ENCODE measurements at places on chromosomes 2 and 18.

- no peak for DNase-seq
Observed at GRCh38 chr2:32478889-32479620, 122.2 kb downstream of the BIRC6 start.

GRCh38 chr2:177272765-177273164, 8.2 kb upstream of the NFE2L2 start:
- DNase-seq = no peak

DNA sequence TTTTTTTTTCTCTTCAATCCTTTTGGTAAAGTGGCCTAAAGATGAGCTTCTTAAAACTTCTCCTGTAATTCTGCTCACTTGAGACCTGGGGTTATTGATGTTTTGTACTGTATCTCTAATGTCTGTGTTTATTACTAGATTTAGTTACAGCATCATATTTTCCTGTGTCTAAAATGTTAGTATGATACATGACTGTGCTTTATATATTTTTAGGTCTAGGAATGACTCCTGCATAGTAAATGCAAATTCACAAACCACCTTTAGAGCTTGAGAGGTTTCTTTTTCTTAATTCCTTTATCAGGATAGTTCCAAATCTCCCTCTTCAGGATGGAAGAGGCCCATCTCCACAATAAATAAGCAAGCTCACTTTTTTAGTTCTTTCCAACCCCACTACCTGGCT, 197.6 kb downstream of the SETBP1 start:
- DNase-seq = no peak

DNA sequence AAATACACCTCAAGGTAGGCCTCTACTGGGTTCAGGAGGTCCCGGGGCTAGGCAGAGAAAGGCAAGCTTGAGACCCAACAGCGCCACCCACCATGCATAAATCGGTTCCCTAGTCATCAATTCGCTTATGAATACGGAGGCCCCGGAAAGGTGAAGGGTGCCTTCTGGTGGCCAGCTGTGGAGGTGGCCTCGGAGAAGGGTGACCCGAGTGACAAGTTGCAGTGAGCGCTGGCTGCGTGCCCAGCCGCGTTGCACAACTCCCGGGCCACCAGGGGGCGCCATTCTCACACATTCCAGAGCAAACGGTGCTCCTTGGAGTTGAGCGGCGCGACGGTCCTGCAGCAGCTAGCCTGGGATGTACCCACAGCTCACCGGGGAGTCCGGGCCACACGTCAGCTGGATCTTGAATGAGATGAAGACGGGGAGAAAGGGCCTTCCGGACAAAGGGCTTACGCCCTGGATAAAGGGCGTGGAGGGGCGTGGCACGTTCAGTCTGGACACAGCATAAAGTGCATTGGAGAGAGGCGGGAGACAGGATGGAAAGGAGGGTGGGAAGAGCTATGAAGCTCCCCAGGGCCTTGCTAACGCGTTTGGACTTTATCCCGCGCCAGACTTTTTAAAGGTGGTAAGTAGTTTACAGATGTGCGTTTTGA, 20.4 kb downstream of the TMSB10 start:
- DNase-seq = peak; percentile 100

GRCh38 chr2:40534528-40534927, 82.6 kb upstream of the SLC8A1 start:
- DNase-seq = no peak

- no peak for DNase-seq
Observed at GRCh38 chr2:47534179-47534919, 131.4 kb downstream of the MSH2 start.

- DNase-seq = no peak
Observed at GRCh38 chr2:100283724-100284501, 38.4 kb downstream of the LONRF2 start.

DNA sequence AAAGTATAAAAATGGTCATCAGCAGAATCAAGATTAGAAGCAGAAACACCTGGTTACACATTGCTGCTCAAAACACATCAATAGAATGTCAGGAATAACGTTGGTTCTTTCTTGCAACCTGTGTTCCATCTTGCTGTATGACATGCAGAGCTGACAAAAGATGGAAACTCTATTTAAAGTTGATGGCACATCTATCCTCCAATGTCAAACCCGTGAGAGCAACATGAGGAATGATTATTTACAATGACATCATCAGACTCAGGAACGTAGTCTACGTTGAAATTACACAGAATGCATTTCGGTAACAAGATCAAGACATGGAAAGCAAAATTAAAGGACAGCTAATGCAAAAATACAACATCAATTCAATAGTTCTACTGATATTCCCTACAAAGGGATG, 26.2 kb upstream of the TTN start:
- DNase-seq = no peak

- no peak for DNase-seq
Observed at GRCh38 chr2:135960656-135961551, 24.5 kb downstream of the DARS1 start.

DNA sequence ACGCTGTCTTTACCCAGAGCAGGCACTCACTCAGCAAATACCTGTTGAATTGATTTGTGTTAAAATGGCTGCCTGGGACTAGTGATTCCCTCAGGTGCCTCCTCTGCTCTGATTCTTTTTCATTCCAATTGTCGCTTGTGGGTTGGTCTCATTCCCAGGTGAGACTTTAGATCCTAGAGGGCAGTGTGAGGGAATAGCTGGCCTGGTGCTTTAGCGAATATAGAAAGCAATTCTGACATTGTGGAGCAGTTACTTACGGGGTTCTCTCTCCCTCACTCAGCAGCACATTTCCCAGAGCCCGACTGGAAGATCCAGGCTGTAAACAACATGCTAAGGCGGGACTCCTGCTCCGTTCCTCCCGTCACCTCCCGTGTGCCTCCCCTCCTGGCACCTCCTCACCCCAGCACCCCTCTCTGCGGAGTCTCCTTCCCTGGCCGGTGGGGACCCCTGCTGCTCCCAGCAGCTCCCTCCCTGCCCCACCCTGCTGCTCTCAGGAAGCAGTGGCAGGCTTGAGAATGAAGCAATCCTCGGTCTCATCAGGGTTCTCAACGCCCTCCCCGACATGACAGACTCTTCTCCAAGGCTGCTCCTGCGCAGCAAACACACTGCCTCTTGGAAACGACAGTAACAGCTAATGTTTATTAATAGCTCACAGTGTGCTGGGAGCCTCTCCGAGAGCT, 26.9 kb downstream of the CELF4 start:
- DNase-seq = no peak

DNA sequence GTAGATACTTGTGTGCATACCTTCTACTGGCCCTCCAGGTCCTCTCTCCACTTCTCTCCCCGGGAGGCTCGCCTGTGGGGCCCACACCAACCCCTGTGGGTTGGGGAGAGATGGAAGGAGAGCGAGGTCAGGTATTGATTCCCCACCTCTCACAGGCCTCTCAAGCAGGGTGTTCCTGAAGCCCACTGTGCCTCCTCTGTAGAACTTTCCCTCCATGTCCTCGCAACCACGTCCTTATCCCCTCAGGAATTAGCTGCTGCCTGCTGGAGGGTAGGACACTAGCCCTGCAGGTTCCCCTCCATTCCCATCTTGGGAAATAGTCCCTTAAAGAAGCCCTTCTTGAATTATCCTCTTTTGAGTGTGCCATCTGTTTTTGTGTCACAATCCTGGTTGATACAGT, 38.9 kb upstream of the KLF11 start:
- no peak for DNase-seq

- no peak for DNase-seq
Observed at GRCh38 chr18:13390196-13390595, 171.6 kb downstream of the LDLRAD4 start.

- DNase-seq = no peak
Observed at GRCh38 chr18:53799134-53799533, 425.3 kb downstream of the MBD2 start.

- DNase-seq = no peak
Observed at GRCh38 chr2:215969131-215969841, 44.1 kb downstream of the MREG start.

DNA sequence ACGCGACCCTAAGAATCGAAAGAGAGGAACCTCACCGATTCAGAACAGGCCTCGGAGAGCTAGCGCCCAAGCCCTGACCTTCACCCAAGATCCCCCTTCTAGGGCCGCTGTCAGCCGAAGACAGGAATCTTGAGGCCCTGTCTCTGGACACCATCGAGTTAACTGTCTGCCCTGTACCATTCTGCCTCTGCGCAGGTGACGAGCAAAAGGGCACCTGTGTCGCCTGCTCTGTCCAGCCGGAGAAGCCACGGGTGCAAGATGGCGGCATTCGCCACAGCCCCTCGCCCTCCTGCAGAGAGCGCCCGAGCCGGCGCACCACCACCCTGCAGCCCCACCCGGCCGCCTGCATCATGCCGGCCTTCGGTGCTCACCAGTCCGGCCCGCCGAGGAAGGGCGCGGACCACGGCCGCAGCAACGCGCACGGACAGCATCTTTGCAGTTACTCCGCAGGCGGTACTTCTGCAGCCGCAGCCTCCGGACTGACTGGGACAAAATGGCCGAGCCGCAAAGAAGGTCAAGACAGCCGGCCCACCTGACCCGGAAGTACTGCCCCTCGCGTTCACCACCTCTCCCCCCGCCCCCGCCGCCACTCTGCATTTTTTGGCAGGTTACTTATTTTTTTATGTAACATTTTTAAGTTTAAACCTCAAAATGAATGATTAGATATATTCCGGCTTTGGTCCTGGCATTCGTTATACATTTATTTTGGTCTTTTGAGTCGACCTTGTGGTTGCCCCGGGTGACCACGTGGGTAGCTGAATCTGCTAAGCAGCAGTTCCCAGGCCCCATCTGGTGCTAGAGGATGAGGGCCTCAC, at the start of gene ATP5F1A:
Gene ATP5F1A, minus strand, starts transcription at position 496 of the 815 bp plus-strand sequence. Its CDS starts 65 bp downstream, at position 431.
- DNase-seq = peak; percentile 89

DNA sequence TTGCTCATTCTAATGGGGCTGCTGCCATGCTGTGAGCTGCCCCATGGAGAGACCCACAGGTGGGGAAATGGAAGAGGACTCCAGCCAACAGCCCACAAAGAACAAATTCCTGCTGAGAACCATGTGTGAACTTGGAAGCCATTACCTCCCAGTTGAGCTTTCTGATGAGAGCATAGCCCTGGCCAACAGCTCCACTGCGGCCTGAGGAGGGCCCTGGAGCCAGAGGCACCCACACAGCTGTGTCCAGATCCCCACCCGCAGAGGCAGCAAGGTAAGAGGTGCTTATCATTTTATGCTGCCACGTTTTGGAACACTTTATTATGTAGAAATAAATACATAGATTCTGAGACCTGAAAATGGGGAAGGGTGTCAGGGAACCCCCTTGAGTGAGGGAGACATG, 44.2 kb upstream of the OTOS start:
- DNase-seq = no peak

GRCh38 chr2:172084395-172084644, 987 bp upstream of the DLX1 start:
- no peak for DNase-seq

DNA sequence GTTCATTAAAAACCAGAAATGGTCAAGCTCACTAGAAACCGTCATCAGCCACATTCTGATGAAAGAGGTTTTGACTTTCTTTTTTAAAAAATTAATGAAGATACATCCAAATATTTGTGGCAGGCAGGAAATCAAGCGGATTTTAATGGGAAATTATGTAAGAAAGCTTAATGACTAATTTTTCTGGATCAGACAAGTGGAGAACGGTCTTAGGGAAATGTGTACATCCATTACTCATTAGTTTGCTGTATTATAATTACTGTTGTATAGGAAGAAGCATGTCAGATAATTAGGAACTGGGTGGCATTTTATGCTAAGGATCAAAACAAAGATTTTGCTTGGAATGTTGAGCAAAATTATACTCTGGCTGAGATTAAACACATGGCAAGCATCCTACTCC, 39.4 kb downstream of the AGAP1 start:
- DNase-seq = no peak

- no peak for DNase-seq
Observed at GRCh38 chr2:194095359-194095758, 1561.7 kb upstream of the SLC39A10 start.

- no peak for DNase-seq
Observed at GRCh38 chr2:46414701-46415100, 64.7 kb upstream of the TMEM247 start.

DNA sequence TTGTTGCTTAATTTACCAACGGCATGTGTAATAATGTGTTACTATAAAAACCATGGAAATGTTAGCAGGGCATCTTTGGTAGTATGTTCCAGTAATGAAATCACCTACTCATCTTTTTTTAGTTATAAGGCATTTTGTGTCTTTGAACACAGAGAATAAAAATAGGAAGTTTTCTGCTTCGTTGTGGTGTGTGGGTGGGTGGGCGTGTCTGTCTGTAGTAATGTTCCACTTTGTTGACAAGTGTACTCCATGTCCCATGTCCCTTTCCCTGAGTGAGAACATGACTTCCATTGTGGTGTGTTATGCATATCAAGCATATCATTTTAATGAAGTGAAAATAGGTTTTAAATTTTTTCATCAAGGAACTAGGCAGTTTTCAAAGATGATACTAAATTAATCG, 149.3 kb downstream of the VWC2L start:
- no peak for DNase-seq

- DNase-seq = no peak
Observed at GRCh38 chr2:166344286-166345113, 31.2 kb downstream of the SCN9A start.

DNA sequence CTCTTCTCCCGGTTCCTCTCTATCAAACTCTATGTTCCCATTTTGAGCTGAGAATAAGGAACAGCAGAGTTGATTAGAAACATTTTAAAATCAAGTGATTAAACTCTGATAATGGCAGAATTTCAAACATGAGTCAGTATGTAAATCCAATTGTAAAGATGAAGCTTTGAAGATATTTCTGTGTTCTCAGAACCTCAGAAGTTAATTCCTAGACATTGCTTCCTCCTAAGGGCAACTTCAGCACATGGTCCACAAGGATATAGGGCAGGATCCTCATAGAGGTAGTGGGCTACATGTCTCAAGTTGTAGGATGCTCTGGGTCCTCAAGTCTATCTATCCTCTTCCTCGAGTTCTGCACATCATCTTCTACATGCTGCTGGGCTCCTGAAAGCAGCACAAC, 46.3 kb downstream of the QPCT start:
- no peak for DNase-seq

- no peak for DNase-seq
Observed at GRCh38 chr18:22637787-22638186, 220.1 kb upstream of the CTAGE1 start.

- no peak for DNase-seq
Observed at GRCh38 chr2:16225545-16225944, 285.2 kb downstream of the MYCN start.

- no peak for DNase-seq
Observed at GRCh38 chr2:10229462-10230099, 73.1 kb upstream of the HPCAL1 start.

GRCh38 chr2:180048251-180048650, 41.2 kb upstream of the CWC22 start:
- DNase-seq = no peak

GRCh38 chr18:59873641-59874040, 26.2 kb upstream of the PMAIP1 start:
- no peak for DNase-seq

- DNase-seq = no peak
Observed at GRCh38 chr2:105410554-105410953, 11.7 kb upstream of the FHL2 start.

Measured in ELF-1 (cell line).